Activated B cell treated with CpG ODN at 0.5 μM for 24 hours (primary cell): ENCODE measurements at places on chromosomes 6 and 20.

DNA sequence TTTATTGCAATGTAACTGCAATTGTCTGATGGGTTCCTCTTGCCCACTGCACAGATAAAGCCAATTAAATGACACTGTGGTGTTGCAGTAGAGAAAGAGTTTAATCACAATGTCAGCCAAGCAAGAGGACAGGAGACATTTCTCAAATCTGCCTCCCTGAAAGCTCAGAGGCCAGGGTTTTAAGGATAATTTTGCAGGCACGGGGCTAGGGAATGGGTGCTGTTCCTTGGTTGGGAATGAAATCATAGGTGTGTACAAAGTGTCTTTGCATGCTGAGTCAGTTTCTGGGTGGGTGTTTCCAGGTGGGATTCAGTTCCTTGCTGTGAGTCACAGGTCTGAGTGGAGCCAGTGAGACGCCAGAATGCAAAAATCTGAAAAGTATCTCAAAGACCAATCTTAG is 271.4 kb downstream of the DOK5 start:
- no peak for DNase-seq

DNA sequence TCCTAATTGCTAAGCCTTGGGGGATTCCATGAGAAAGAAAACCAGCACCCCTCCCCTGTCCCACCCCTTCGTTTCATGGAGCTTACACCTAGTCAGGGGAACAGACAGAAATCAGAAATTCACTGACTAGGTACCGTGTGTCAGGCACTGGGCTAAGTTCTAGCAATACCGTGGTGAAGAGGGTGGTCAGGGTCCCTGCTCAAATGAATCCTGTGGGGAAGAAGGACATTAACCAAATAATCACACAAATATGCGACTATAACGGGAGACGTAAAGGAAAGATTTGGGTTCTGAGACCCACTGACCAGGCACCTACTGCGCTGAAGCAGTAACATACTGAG is 65.1 kb upstream of the TOP1 start:
- DNase-seq, result no peak

GRCh38 chr20:32988008-32988407 is 16.2 kb downstream of the SUN5 start:
- no peak for DNase-seq

DNA sequence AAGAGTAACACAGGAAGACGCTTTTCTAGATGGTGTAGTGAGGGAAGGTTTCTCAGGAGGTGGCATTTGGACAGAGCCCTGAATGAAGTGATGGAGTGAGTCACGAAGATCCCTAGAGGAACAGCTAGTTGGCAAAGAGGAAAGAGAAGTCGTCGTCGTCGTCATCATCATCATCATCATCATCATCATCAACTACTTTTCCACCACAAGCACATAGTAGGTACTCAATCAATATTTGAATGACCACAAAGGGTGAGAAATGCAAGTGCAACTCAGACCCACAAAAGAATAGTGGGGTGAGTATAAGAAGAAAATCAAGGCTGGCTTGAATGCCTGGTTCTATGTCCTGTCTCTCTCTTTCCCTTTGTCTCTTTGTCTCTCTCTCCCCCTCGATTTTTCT is 28.3 kb upstream of the OCSTAMP start:
- DNase-seq, result no peak

- DNase-seq, result no peak
These were observed 1136.0 kb downstream of the HACE1 start for GRCh38 chr6:103723438-103724322.

DNA sequence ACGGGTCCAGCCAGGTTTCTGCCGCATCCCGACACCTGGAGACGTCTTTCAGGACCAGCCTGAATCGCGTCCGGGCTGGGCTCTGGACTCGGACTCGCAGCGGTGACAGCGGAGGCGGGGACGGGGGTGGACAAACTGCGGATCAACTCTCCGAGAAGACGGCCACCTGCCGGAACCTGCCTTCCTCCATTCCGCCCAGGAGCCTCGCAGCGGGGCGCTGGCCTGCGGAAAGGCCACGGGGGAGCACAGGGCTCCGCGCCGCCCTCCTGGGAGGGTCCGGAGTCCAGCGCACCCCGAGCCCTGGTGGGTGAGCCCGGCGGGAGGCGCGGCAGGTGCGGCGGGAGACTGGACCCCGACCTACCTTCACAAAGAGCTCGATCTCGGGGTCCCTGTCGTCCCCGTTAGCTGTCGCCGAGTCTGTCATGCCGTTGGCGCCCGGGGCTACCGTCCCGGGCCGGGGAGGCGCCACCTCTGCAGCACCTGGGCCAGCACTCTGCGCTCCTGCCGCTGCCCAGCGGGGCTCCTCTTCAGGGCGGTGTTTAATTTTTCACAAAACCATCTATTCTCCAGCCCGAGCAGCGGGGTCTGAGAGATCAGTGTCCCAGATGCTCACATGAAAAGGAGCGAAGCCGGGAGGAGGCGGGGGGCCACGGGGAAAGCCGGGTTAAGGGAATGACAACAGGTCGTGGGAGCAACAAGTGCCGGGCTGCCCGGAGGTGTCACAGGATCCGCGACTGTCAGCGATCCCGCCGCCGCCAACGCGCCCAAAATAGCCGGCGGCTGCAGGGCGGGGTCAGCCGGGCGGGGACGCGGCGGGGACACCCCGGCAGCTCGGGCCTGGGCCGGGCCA is at the start of gene CLIC5:
Gene CLIC5, minus strand, starts transcription at position 742 of the 850 bp plus-strand sequence. Its CDS starts 318 bp downstream, at position 424.
- DNase-seq, result peak; percentile 25

DNA sequence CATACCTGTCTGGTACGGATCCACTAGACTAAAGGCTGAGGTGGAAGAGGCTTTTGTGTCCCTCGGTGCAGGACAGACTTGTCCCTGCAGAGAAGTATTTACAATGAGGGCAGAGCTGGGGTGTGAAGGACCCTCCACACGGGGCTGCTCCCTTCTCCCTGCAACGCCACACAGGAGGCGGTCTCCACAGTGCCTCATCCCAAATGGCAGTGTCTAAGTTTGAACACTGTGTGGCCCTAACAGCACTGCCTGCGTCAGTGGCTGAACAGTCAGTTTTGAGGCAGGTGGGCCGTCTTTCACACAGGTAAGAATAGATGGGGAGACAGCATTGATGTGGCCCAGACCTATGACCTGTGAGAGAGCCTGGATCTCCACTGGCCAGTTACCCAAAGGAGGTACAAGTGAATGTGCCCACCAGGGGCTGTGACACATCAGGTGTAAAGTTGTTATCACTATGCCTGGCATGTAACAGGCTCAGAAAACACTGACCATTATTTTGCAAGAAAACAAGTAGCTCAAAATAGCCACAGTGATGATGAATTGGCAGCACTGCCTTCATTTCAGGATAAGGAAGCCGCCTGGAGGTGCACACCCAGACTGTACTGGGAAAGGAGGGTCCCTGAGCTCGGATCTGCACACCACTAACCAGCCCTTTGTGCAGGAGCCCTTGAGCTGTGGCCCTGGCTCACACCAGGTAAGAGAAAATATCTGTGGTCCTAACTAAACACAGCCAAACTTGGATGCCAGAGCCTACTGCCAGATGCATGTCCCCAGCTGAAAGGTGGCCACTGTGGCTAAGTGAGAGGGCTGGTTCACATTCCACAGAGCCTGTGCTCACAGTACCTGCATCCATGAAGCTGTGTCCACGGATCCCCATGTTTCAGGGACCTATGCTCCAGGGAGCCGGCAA is 246.7 kb downstream of the DLL1 start:
- no peak for DNase-seq

GRCh38 chr6:138307352-138307751 is 70.4 kb upstream of the SMIM28 start:
- DNase-seq, result no peak

- DNase-seq, result no peak
These were observed 223.9 kb downstream of the TSHZ2 start for GRCh38 chr20:53195876-53196610.
